ENCODE measurements at places on chromosomes 4 and X. TPM values are rescaled to one million over a fixed set of nuclear protein-coding genes. Genes with fewer than 3 reads are reported as not detected.

PRRG3 gene
- total RNA-seq: 7.7 TPM

NXF2 gene
- total RNA-seq: not detected

DNA sequence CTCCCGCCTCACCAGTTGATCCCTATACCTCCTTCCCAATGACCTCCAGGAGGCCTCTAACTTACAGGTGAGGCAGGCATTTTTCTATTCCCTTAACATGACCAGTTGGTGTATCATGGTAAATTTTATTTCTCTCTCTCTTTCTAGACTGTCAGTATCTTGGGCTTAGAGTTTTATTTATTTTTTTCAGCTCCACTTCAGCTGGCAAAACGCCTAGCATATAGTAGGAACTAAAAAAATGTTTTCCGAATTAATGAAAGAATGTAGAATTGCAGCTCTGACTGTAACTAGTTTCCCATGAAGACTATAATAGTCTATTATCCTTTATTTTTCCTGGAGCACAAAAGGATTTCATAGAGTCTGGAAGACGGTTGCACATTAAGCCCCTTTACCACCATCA, 84.8 kb downstream of the PDE5A start:
- DNase-seq: no peak
- no peaks in the 10 kb centered on the region for H3K27me3 ChIP-seq
- H3K4me1 ChIP-seq: no peaks in the 10 kb centered on the region
- H3K36me3 ChIP-seq: no peaks in the 10 kb centered on the region

DNA sequence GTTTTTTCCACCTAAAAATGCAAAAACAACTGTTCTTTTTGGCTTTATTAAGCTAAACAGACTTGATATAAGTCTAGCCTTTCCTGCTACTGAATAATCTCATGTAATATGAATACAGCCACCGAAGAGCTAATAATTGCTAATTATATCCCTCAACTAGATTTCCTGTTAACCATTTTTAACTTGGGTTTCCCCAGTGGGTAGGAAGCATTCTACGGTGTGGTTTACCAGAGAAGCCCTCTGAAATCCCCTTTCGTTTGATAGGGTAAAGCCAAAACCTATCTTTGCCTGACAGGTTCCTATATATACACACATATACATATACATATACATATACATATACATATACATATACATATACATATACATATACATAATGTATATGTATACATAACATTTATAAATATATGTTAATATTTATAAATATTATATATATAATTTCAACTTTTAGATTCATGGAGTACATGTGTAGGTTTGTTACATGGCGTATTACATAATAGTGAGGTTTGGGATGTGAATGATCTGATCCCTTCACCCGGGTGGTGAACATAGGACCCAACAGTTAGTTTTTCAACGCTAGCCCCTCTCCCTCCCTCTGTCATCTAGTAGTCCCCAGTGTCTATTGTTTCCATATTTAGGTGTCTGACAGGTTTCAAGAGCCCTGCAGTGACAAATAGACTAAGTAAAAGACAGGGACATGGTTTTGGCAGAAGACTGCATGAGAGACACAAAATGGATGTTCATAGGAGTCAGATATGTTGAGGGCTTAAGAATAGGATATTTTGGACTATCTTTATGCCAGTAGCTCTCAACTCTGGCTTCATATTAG, 62.4 kb downstream of the ATXN3L start:
- DNase-seq: no peak
- no peaks in the 10 kb centered on the region for H3K4me1 ChIP-seq

All from spinal cord (tissue), 10 donors.